ENCODE measurements at places on chromosomes 7 and 10. TPM values are rescaled to one million over a fixed set of nuclear protein-coding genes. Genes with fewer than 3 reads are reported as not detected.

The PTF1A gene
- not detected for total RNA-seq

The FUOM gene
- 21.5 TPM for total RNA-seq

The GLI3 gene
- total RNA-seq = 0.07 TPM

The STEAP2 gene
- total RNA-seq = 13.4 TPM

The ALDH18A1 gene
- 87.6 TPM for total RNA-seq

The FAM171A1 gene
- 32.5 TPM for total RNA-seq

The TMEM229A gene
- total RNA-seq = not detected

The VWDE gene
- 13.7 TPM for total RNA-seq

Data from HCT116 (cell line).